ENCODE measurements at places on chromosomes 3 and 15.
A peak's percentile ranks its signal among the peaks of the same experiment; 100 is the strongest.

DNA sequence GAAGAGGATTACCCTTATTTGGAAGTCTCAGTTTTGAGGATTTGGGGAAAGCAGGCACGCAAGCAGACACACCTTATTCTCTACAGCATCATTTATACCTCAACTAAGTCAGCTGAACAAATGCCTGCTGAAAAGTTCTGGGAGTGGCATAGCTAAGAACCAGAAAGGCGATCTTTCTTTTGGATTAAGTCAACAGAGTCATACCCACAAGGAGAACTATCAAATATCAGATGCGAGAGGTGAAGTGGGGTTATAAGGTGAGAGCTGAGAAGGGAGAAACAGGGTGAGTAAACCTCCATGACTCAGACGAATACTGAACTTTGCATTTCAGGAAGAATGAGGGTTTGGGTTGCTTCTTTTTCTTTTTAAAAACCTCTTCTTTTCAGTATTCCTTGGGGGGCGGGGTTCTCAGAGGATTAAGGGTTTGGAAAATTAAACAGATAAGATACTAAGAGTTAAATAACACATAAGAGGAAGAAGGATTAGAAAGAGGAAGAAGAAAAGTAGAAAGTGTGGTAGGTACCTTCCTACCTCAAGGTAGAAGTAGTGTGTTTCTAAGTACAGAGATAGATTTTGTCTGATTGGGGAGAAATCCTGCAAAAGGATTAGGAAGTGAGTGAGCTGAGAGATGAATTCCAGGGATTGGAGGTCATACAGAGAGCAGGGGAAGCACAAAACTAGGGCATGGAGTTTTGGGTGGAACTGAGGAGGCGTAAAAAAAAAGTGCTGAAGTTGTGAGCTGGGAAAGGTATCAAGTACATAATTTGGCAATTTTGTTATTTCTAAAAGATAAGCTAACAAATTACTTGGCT lies 41.3 kb upstream of the ICE2 start:
- DNase-seq = peak; percentile 27

- DNase-seq = no peak
These were observed 45.7 kb downstream of the CTDSPL start for GRCh38 chr3:37907371-37907770.

- no peak for DNase-seq
These were observed 61.4 kb upstream of the CLDN18 start for GRCh38 chr3:137948400-137949072.

DNA sequence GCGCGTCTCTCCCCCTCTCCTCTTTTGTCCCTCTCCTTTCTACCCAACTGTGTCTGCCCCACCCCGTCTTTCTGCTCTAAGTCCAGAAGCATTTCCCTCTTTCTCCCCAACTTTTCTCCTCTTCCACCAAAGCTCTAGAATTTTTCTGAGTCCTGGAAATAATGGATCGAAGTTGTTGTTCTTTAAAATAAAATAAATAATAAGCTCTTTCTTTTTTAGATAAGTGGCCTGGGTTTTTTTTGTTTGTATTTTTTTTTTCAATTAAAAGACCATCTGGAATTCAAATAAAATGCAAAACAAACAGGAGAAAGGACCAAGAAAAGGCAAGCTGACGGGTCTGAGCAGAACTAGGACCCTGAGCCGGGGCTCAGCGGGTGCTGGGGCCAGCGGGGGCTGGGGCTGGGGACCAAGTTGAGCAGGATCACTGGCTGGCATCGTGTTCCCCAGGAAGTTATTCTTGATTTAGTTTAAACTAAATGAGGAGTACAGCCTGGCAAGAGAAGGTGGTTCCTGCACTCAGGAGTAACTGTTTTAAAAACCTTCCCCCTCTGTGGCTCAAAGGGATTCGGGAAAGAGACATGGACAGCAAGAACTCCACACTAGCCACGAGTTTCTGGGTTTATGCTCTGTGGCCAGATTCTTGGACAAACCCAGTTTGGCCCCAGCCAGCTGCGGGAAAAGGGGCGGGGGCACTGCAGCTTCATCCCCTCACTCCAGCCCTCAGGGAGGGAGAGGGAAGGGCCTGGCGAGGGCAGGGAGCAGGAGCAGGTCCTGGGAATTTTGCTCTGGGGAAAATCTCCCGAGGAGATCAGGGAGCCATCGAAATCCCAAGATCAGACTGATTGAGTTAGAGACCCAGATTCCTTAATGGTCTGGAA lies 8.4 kb downstream of the GATA2 start:
- no peak for DNase-seq
